Heart right ventricle (tissue), 16 donors: ENCODE measurements at places on chromosomes 11 and 22.

- no peak for DNase-seq
Measured at GRCh38 chr22:45142376-45142775, 21.3 kb upstream of the NUP50 start.

- DNase-seq: peak; percentile 20
Measured at GRCh38 chr11:130486987-130487923, 38.8 kb downstream of the ADAMTS15 start.

- DNase-seq: no peak
Measured at GRCh38 chr11:46682773-46683752, 17.4 kb downstream of the ARHGAP1 start.

DNA sequence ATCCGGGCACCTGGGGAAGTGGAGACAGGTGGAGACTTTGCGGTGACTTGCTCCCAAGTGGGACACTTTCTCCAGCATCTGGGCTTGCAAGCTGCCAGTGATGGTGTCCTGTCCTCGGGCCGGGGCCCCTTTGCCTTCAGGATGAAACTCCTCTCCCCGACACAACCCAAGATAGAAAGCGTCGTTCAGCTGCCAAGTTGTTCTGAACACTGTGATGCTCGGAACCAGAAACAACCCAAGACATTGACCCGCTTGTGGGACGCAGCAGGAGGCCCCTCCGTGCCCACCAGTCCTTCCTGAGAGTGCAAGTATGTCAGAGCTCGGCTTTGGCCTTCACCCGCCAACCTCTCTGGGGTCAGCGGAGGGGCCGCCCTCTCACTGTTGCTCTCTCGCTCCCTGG lies 31.3 kb downstream of the LINC01488 start:
- no peak for DNase-seq

DNA sequence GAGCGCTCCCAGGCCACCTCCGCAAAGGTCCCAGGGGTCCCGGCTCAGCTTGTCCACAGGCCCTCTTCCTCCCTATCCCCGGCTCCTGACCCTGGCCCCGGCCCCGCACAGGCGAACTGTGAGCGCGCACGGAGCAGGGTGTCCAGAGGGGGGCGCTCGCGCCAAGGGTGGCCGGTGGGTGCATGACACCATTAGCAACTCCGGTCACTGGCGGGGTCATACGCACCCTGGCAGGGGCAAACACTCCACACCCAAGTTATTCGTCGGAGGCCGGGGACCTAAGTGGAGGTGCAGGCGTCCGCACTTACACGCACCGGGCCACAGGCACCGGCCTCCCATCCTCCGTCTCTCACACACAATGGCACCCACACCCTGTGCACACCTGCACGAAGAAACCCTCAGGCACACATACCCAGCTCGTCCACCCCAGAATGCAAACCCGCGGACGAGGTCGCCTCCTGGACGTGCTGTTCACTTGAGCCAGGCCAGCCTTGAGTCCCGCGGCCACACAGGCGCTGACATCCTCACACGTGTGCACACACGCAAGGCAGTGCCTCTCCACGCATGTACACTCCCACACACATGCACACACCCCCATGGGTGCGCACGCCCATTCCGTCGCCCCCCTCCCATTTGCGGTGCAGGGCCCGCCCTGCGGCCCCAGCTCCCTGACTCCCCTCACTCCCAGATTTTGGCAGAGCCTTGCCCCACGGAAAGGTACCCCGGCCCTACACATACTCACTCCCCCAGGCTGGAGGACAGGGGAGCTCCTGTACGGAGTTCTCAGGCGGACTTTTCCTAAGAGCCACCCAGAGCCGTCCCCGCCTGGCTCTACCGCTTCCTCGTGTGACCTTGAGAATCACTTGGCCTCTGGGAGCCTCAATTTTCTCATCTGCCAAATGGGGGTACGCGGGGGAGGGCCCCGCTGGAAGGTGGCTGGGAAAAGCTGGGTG lies at the start of gene RASGRP2:
Gene RASGRP2 (minus strand): TSS at position 552 of the 953 bp plus-strand sequence. CDS start 1,276 bp downstream, outside the sequence.
- peak; percentile 92 for DNase-seq

DNA sequence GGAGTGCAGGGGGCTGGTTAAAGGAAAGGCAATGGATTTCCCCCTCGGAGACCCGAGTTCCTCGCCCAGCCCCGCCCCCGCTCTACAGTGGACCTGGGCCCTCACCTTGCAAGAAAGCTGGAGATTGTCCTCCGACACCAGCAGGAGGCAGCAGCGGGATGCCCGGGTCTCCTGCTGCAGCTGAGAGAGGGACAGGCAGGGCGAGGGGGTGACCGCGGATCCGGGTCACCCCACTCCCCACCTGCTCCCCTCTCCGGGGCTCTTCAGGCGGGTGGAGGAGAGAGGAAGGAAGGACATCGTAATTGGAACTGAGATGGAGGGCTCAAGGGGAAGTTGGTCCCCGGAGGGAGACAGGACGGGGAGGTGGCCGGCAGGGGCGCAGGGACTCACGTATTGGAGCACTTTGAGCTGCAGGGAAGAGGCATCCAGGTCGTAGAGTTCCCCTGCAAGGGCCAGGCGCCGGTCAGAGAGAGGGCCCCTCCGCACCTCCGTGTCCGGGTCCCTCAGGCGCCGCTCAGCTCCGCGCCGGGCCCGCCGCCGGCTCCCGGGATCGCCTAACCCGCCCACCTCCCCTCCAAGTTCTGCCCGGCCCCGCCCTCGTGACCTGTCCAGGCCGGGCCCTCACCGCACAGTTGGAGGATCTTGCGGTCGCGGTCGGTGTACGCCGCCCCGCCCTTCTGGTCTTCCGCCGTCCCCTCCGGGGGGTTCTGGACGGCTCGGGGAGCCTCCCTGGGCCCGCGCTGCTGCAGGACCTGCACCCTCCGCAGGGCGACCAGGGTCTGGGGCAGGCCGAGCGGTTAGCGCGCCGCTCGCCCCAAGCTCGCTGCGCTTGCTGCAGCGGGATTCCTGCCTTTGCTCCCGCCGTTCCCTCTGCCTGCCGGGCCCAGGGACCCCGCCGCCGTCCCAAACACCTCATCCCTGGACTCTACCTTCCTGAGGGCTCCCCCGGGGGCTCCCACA lies 84.1 kb downstream of the PDE2A start:
- DNase-seq: peak; percentile 47

GRCh38 chr11:72066855-72067254 lies 13.5 kb downstream of the NUMA1 start:
- no peak for DNase-seq

- no peak for DNase-seq
Measured at GRCh38 chr11:75450236-75450635, 17.2 kb upstream of the KLHL35 start.

- no peak for DNase-seq
Measured at GRCh38 chr11:73164803-73165540, 22.9 kb upstream of the FCHSD2 start.

- no peak for DNase-seq
Measured at GRCh38 chr11:69948256-69949141, 129.3 kb upstream of the FGF3 start.

- no peak for DNase-seq
Measured at GRCh38 chr11:47994417-47994816, 14.1 kb downstream of the PTPRJ start.

DNA sequence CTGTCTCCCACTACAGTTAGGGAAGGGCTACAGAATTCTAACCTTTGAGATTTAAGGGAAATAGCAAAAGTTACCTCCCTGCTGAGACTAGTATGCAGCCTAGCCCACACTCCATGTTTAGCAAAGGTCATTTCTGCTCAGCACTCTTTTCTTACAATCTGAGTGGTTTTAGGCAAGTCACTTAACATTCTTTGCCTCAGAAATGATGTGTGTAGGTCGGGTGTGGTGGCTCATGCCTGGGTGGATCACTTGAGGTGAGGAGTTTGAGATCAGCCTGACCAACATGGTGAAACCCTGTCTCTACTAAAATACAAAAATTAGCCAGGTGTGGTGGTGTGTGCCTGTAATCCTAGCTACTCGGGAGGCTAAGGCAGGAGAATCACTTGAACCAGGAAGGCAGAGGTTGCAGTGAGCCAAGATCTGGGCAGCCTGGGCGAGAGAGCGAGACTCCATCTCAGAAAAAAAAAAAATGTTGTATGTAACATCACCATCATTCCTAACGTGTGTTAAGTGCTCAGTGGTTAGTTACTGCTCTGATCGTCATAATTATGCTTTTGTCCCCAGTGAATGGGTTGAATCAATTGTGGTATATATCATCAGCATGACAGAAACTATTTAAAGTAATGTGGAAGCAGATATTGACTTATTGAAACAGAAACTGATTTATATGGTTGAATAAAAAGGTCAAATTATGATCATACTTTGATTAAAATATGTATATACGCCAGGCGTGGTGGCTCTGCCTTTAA lies 55.0 kb downstream of the COPB1 start:
- no peak for DNase-seq

- no peak for DNase-seq
Measured at GRCh38 chr11:116837231-116838091, at the start of gene APOA1. Gene APOA1 (minus strand): TSS chr11:116837622. CDS start chr11:116837387, 235 bp downstream.

- DNase-seq: peak; percentile 65
Measured at GRCh38 chr22:19121631-19122142, 525 bp downstream of the DGCR2 start.

- peak; percentile 48 for DNase-seq
Measured at GRCh38 chr11:73257342-73258103, 14.6 kb upstream of the P2RY6 start.

GRCh38 chr22:39625569-39626537 lies 55.3 kb downstream of the CACNA1I start:
- DNase-seq: no peak

GRCh38 chr11:126926376-126926791 lies 74.2 kb downstream of the KIRREL3 start:
- no peak for DNase-seq

GRCh38 chr11:123284454-123284853 lies 89.4 kb upstream of the CLMP start:
- DNase-seq: no peak

- no peak for DNase-seq
Measured at GRCh38 chr11:121494355-121495099, 41.8 kb upstream of the SORL1-AS1 start.

- DNase-seq: peak; percentile 43
Measured at GRCh38 chr11:62171261-62171723, 18.7 kb upstream of the SCGB1D1 start.

GRCh38 chr11:63592975-63593395 lies 21.2 kb downstream of the PLAAT3 start:
- DNase-seq: no peak

DNA sequence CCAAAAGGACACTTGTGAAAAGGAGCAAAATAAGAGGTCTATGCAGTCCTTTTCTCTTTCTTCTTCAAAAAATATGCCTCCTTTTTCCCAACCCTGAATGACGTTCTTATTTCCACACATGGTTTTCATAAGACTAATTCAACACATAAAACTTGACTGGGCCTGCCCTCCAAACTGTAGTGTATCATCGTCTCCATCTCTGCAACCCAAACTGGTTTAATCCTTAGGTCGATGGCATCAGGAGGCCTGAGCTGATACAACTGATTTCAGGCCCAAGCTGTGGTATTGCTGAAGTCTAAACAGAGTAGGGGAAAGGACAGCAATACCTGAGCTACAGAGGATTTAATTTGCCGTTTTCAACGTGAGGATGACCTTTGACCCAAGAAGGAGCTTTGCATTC lies 130.0 kb upstream of the MTNR1B start:
- no peak for DNase-seq

GRCh38 chr11:46338988-46339666 lies 8.1 kb upstream of the DGKZ start:
- peak; percentile 73 for DNase-seq

GRCh38 chr11:75339685-75340409 lies 11.6 kb downstream of the ARRB1 start:
- no peak for DNase-seq
